ENCODE measurements at places on chromosomes 2 and 18. TPM values are rescaled to one million over a fixed set of nuclear protein-coding genes. Genes with fewer than 3 reads are reported as not detected.

GRCh38 chr18:34380326-34380725 is 155.6 kb upstream of the NOL4 start:
- DNase-seq, result no peak

- no peak for DNase-seq
These were observed 53.2 kb downstream of the CIB4 start for GRCh38 chr2:26587994-26588393.

ERICH2 gene
- 14.4 TPM for polyA plus RNA-seq

DNA sequence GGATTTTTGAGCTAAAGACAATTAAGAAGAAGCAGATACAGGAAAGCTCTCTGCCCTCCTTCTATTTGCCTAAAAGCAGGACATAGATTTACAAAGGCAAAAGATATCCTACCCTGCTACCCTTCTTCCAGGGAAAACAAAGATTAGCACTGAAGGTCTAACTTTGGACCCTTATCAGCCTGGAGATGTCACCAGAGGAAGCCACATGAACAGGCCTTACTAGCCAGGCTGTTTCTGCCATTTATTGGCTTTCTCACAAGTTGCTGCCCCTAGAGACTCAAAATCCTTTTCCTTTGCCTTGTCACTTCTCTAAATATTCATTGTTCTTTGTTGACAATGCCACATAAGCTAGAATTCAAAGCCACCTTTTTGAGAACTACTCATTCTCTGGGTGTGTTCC is 147.3 kb downstream of the B3GNT2 start:
- DNase-seq, result no peak

PRKAG3 gene
- not detected for polyA plus RNA-seq

- no peak for DNase-seq
These were observed 97.1 kb upstream of the RMDN2 start for GRCh38 chr2:37827911-37828511.

DNA sequence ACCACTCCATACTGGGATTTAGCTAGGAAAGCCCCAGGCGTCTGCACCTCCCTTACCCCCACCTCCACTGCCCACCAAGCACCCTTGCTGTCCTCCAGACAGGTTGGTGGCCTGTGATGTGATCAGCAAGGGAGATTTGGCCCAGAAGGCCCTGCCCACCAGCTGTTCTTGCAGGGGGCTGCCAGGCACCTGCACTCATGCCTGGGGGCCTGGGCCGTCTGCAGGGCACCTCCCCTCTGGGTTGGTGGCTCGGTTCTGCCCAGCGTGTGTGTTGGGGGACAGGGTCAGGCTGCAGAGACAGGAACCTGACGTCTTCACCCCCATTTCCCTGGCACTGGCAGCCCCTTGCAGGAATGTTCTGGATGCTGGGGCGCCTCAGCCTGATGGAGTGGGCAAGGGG is 5.8 kb downstream of the DNMT3A start:
- DNase-seq, result no peak

CD226 gene
- 2.7 TPM for polyA plus RNA-seq

DNA sequence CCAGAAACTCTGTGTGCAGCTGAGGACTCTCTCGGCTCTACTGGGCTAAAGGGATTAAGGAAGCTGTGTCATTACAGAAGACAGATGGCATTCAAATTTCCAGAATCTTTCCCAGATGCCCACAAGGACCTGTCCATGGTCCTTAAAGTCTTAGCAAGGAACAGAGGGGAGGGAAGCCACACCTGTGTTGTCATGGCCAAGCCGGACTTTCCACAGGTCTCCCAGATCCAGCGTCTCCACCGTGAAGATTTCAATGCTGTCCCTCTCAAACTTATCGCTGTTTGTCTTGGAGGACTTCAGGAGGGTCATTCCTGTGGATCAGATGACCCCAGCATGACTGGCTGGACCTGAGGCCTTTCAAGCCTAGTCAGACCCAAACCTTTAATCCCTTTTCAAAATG is 114.5 kb downstream of the LOXHD1 start:
- peak; percentile 13 for DNase-seq

GKN2 gene
- polyA plus RNA-seq, result 1.1 TPM

- no peak for DNase-seq
These were observed 14.6 kb downstream of the ZNF519 start for GRCh38 chr18:14117606-14118005.

DNA sequence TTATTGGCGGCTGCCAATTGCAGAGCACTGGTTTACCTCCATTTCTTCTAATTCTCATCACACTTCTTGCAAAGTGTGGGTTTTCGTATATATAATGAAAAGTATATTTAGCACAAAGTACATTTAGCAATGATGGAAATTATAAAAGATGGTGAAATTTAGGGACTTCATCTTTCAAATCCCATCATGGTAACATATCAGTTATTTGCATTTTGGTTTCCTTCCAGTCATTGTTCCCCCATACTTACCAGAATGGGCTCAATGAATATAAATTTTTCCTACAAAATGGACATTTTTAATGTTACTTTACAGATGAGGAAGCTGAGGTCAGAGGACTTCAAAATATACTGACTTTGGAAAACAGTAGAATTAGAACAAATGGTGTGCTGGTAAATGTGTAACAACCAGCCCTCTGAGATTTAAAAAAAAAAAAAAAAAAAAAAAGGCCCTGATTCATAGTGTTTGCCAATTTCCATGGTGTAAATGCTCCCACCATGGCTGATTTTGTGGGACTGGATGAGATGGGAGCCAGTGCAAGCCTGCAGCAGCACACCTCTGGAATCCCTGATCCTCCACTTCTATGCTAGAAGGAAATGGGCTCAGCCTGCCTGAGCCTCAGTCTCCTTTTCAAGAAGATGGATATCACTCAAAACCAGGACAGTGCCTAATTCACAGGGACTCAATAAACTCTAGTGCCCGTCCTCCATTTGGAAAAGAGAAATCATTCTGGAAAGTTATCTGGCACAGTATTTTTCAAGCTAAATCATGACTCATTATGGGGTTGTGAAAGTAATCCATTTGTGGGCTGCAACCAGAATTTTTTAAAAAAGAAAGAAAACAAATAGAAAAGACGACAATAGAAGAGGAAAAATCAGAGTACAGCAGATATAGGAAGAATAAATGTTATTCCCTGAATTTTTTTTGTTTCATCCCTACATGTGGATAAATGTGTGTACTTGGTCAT is 34.0 kb downstream of the LBH start:
- no peak for DNase-seq

GRCh38 chr2:168467729-168468128 is 11.7 kb downstream of the CERS6 start:
- DNase-seq, result no peak

DNA sequence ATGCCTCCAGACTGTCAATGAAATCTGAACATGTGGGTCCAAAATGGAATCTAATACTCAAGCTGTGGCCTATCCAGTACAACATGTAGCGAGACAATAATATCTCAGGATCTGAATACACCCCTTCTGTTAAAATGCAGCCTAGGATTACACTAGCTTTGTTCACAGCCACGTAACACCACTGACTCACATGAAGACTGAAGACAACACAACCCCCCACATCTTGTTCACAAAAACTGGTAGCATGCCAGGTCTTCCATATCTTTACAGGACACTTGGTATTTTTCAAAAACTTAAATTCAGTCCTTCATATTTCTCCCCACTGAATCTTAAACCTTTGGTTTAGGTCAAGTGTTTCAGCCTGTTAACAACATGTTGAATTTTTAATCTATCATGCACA is 84.2 kb downstream of the SLC8A1 start:
- no peak for DNase-seq

- DNase-seq, result no peak
These were observed 6.2 kb upstream of the ALPG start for GRCh38 chr2:232400256-232401015.

- no peak for DNase-seq
These were observed 101.9 kb downstream of the BIN1 start for GRCh38 chr2:127004893-127005600.

HOXD3 gene
- polyA plus RNA-seq, result 0.39 TPM

FOSL2 gene
- 14.6 TPM for polyA plus RNA-seq

CAVIN2 gene
- 121 TPM for polyA plus RNA-seq

- DNase-seq, result no peak
These were observed 285.9 kb downstream of the CLIP4 start for GRCh38 chr2:29400930-29401653.

RAX gene
- not detected for polyA plus RNA-seq

- no peak for DNase-seq
These were observed 67.9 kb downstream of the POLR1A start for GRCh38 chr2:86037795-86038192.

- peak; percentile 81 for DNase-seq
These were observed 47.1 kb upstream of the CCDC150 start for GRCh38 chr2:196592331-196592910.

GRCh38 chr2:120428748-120429147 is 82.8 kb downstream of the INHBB start:
- no peak for DNase-seq

CARF gene
- 19.8 TPM for polyA plus RNA-seq

GRCh38 chr2:186130748-186131641 is 355.1 kb upstream of the ZC3H15 start:
- no peak for DNase-seq

ZNF2 gene
- 9.1 TPM for polyA plus RNA-seq

- no peak for DNase-seq
These were observed 111.6 kb downstream of the FAM168B start for GRCh38 chr2:130981667-130982066.

AQP12B gene
- not detected for polyA plus RNA-seq

DNA sequence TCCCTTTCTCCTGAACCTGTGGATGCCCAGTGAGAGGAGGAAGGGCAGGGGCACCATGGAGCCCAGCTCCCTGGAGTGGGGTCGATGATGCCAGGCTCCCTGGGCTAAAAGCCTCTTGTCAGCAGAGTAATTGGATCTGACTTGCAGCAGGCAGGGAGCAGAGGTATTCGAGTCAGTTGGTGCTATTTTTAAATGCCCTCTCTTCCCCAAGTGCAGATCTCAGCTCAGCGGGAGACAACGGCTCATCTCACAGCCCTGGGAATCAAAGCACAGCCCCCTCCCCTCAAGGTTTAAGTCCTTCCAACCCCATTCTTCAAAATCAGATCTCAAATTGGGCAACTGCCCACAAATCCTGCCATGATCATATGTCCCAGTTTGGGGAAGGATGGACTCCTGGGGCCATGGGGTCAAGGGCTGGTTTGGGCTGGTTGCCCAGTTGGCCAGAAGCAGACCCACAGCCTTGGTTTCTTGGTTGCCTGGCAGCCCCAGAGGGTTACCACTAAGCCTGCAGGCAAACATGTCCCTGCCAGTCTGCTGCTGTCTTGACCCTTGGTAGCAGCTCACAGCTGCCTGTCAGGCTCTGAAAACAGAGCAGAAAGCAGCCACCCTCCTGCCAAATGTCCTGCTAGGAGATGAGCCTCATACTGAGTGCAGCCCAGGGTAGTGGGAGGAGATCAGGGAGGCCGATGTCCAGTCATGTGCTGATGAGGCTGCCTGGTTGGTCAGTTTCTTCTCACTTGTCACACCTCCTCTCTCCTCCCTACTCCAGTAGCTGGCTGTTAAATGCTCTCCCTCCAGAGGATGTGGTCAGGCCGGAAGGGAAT is 244.9 kb downstream of the LOXHD1 start:
- no peak for DNase-seq

GRCh38 chr2:49982871-49983270 is 828.6 kb upstream of the FSHR start:
- no peak for DNase-seq

DNA sequence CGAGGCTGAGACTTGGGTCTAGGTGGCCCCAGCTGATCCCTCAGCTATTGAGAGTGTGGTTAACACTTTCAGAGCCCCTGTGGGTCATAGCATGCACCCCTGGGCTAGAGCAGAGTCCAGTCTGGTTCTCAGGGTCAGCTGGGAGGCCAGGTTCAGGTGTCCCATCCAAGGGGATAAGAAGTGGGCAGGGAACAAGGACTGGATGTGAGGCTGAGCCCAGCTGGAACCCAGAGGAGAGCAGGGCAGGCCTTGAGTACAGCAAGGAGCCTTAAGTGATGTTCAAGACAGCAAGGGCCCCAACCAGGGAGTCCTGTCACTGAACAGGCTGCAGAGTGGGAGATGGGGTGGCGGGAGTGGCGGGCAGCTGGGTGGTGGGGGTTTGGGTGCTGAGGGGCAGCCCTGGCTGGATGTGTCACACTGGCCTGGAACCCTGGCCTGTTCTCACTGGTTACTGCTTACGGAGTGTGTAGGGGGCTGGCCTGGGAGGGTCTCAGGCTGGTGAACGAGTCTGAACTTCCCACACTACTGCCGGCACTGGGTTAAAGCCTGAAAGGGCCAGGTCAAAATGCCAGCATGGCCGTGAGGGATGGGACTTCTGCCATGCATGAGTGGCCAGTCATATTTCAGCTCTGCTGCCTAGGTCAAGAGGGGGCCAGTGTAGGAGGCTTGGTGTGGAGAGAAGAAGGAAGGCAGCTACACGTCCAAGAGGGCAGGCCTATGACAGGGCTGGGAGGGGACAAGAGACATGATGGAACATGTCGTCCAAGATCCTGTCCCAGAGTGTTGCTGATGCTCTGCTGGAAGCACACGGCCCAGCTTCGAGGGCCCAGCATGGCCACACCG is 13.6 kb downstream of the TMEM185B start:
- no peak for DNase-seq

GRCh38 chr2:170812710-170813600 is 3.7 kb upstream of the GAD1 start:
- DNase-seq, result peak; percentile 86

- DNase-seq, result peak; percentile 63
These were observed 199.1 kb downstream of the ZFP36L2 start for GRCh38 chr2:43027097-43027873.

- DNase-seq, result no peak
These were observed 158.0 kb downstream of the ALK start for GRCh38 chr2:29763371-29763770.

OTOS gene
- polyA plus RNA-seq, result not detected

GRCh38 chr2:231012463-231012862 is 16.5 kb downstream of the SPATA3 start:
- DNase-seq, result no peak

PPP1R7 gene
- 75.9 TPM for polyA plus RNA-seq

DNA sequence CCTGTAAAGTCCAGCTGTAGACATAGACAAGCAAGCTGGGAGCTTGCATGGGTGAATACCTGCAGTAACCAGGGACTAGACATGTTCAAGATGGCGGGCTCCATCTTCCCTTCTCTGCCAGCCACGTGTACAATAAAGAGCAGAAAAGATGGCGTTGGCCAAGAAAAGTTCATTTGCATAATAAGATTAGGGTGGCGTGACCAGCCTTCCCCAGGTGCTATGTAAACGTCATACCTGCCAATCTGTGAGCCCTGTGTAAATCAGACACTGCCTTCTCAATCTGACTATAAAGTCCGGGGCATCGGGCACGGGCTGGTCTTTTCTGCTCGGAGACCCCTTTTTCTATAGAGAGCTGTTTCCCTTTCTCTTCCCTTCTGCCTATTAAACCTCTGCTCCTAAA is 101.6 kb upstream of the XPO1 start:
- no peak for DNase-seq

EFEMP1 gene
- 101 TPM for polyA plus RNA-seq

- no peak for DNase-seq
These were observed 251.4 kb downstream of the GLI2 start for GRCh38 chr2:120986898-120987650.

GRCh38 chr18:75322206-75322605 is 105.3 kb downstream of the SMIM21 start:
- DNase-seq, result no peak

ZBTB7C gene
- 1.9 TPM for polyA plus RNA-seq

DNA sequence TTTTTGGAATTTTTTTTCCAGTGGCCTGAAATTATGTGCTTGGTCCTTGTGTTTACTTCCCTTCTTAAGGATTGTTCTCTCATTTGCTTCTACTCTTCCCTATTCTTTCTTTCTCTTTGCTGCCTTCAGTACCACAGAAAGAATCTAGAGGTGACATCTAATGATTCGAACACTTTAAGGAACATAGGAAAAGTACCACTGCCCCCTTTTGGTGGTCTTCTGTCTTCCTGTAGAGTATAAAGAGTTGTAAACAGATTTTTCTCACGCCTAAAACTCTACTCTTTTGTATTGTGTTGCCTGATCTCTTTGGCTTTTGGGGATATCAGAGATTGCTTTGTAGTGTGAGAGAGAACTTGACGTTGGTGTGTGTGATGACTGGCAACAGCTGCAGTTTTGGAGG is 7.0 kb upstream of the SCTR start:
- DNase-seq, result no peak
